ENCODE measurements at places on chromosomes 6 and 20.

- DNase-seq, result no peak
Observed at GRCh38 chr20:57582029-57582378, 21.1 kb downstream of the PCK1 start.

DNA sequence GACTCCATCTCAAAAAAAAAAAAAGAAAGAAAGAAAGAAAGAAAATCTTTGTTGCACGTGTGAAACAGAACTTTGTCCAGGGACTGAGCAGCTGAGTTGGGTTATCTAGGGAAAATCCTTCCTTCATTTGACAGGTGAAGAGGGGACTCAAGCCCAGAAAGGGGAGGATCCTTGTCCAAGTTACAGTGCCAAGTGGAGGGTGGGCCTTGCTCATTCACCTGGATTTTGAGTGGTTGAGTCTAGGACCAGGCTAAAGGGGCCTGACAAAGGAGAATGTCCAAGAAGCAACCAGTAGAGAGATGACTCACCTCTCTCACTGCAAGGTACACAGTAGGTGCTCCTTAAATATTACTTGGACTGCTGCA is 2.7 kb downstream of the TGIF2 start:
- no peak for DNase-seq

- DNase-seq, result no peak
Observed at GRCh38 chr6:148837941-148838340, 91.1 kb downstream of the UST start.

DNA sequence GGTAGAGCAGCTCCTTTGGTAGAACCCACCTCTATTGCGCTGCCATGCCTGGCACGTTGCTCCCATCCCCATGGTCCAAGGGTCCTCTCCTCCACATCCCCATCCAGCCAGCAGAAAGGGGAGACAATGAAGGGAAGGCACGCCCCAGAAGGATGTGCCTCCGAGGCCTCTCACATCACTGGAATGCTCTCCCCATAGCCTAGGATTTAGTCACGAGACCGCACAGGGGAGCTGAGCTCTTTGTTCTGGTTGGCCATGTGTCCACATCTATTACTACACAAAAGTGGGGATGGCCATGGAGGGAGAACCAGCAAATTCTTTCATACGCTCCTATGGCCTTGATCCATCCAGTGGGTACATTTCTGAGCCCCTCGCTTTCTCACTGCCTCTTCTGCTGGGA is 60.5 kb upstream of the SALL4 start:
- no peak for DNase-seq

DNA sequence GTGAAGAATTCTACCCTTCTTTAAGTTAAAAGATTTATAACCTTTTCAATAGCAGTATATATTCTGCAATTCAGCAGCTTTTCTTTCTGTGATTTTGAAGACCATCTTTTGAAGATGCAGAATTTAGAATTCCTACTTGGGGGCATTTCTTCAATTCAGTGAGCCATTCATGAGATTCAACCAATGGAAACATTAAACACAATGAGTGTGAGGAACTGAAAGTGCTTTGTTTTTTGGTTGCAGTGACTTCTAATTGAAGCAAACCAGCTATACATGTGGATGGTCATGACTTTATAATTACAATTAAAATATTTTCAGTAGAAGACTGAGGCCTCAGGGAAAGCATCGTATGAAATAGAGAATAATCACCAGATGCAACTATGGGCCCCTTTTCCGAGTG is 108.3 kb downstream of the CARMIL1 start:
- no peak for DNase-seq

GRCh38 chr6:162922563-162923166 is 194.9 kb downstream of the PACRG start:
- no peak for DNase-seq
